ENCODE measurements at places on chromosomes 6 and 20. TPM values are rescaled to one million over a fixed set of nuclear protein-coding genes. Genes with fewer than 3 reads are reported as not detected.

Gene ULBP1
- 0.94 TPM for total RNA-seq

Gene BAK1
- total RNA-seq: 31.8 TPM

Gene LHFPL5
- not detected for total RNA-seq

Gene SCGN
- not detected for total RNA-seq

Gene PRKN
- 0.13 TPM for total RNA-seq

Gene SAMD5
- total RNA-seq: 1.00 TPM

Gene TTK
- total RNA-seq: 39.8 TPM

Gene ZBTB46
- total RNA-seq: 2.9 TPM

Gene SEL1L2
- total RNA-seq: not detected

Gene RNF5
- 68.7 TPM for total RNA-seq

Gene PAX1
- not detected for total RNA-seq

Gene TMEM244
- total RNA-seq: not detected

Gene MLIP
- 6.1 TPM for total RNA-seq

Gene KCNK16
- total RNA-seq: not detected

Gene XKR7
- not detected for total RNA-seq

Gene GABRR2
- not detected for total RNA-seq

Gene SYCP2L
- not detected for total RNA-seq

Gene MUC22
- not detected for total RNA-seq

Gene STX11
- 26.5 TPM for total RNA-seq

Gene LPIN3
- 3.7 TPM for total RNA-seq

Gene DNMT3B
- 4.7 TPM for total RNA-seq

Gene ID4
- total RNA-seq: 0.20 TPM

Gene LIN28B
- not detected for total RNA-seq

Gene SLC22A16
- total RNA-seq: not detected

Data from mammary microvascular endothelial cell (primary cell).